Daoy (cell line): ENCODE measurements at places on chromosomes 1 and 21. TPM values are rescaled to one million over a fixed set of nuclear protein-coding genes. Genes with fewer than 3 reads are reported as not detected.

FAM163A gene
- total RNA-seq = 0.06 TPM in 1 of 2 replicates, not detected in the other

PRRX1 gene
- total RNA-seq = 2.7 and 4.1 TPM in 2 replicates

GCSAML gene
- 2.7 and 3.8 TPM in 2 replicates for total RNA-seq

PSRC1 gene
- total RNA-seq = 87.5 and 129 TPM in 2 replicates
